Left lung (tissue), 14 donors: ENCODE measurements at places on chromosomes 6 and 20. TPM values are rescaled to one million over a fixed set of nuclear protein-coding genes. Genes with fewer than 3 reads are reported as not detected.
A peak's percentile ranks its signal among the peaks of the same experiment; 100 is the strongest.

GRCh38 chr6:150211700-150212511 lies 69.1 kb downstream of the PPP1R14C start:
- no peak overlapping the region for H3K27ac ChIP-seq
- DNase-seq = no peak
- H3K36me3 ChIP-seq = no peaks in the 10 kb centered on the region
- H3K4me1 ChIP-seq = no peaks in the 10 kb centered on the region
- no peak overlapping the region for H3K4me3 ChIP-seq

GRCh38 chr6:41815587-41815986 lies 28.1 kb downstream of the TOMM6 start:
- no peaks in the 10 kb centered on the region for H3K4me1 ChIP-seq
- no peaks in the 10 kb centered on the region for H3K27me3 ChIP-seq
- H3K36me3 ChIP-seq = no peaks in the 10 kb centered on the region
- no peak overlapping the region for H3K4me3 ChIP-seq
- H3K27ac ChIP-seq = no peak overlapping the region

- H3K27me3 ChIP-seq = no peaks in the 10 kb centered on the region
- H3K4me3 ChIP-seq = no peak overlapping the region
- no peak overlapping the region for H3K27ac ChIP-seq
- no peaks in the 10 kb centered on the region for H3K36me3 ChIP-seq
These were observed 103.6 kb downstream of the PDE7B start for GRCh38 chr6:135955099-135955498.

- peak; percentile 45 for DNase-seq
- no peaks in the 10 kb centered on the region for H3K36me3 ChIP-seq
- H3K4me1 ChIP-seq = no peaks in the 10 kb centered on the region
- H3K4me3 ChIP-seq = no peak overlapping the region
- H3K27me3 ChIP-seq = no peaks in the 10 kb centered on the region
These were observed 295.2 kb downstream of the EPHA7 start for GRCh38 chr6:93124006-93124632.

DNA sequence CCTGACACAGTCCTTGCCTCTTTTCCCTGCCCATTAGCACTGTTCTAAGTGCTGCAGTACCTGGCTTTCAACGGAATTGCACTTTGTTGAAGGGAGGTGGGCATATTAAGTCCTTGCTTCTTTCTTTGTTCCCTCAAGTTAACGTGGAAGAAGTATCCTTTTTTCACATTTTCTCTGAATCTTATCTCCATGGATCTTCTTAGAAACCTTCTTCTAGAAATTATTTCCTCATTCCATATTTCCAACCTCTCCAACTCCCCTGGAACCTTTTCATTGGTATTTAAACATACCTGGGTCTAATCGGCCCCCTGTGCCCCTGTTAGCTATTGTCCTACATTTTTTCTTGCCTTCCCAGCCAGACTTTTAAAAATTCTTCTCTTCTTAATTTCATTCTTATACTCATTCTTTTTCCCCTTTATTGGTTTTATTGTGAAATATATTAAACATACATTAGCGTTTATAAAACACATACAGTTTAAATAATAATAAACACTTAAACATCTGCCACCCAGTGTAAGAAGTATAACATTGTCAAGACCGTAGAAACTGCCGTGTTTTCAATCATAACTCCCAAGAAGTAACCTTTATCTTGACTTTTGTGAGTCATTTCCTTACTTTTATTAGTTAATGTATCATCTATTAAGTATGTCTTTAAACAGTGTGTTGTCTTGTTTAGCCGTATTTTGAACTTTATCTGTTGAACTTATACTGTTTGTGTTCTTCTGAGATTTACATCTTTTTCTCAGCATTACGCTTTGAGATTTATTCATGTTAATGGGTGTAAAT lies 118.2 kb downstream of the CDKAL1 start:
- H3K4me3 ChIP-seq = no peak overlapping the region
- peaks cover 5% of the 10 kb centered on the region for H3K36me3 ChIP-seq
- no peaks in the 10 kb centered on the region for H3K27me3 ChIP-seq
- H3K27ac ChIP-seq = no peak overlapping the region

Gene SEL1L2
- not detected for total RNA-seq

Gene GRIK2
- total RNA-seq = 0.24 TPM
